Activated naive CD8-positive, alpha-beta T cell treated with anti-CD3 and anti-CD28 coated beads, Interleukin-2, amount 10 ng/mL, durations not matched to agents 7 days and 5 days (primary cell): ENCODE measurements at places on chromosomes 5 and 9. TPM values are rescaled to one million over a fixed set of nuclear protein-coding genes. Genes with fewer than 3 reads are reported as not detected.
A peak's percentile ranks its signal among the peaks of the same experiment; 100 is the strongest.

CNTNAP3 gene
- total RNA-seq, result not detected

- H3K4me1 ChIP-seq, result no peaks in the 10 kb centered on the region
- no peak overlapping the region for H3K27ac ChIP-seq
- H3K27me3 ChIP-seq, result no peaks in the 10 kb centered on the region
- H3K36me3 ChIP-seq, result no peaks in the 10 kb centered on the region
- DNase-seq, result no peak
Measured at GRCh38 chr9:13360188-13360587, 80.7 kb upstream of the MPDZ start.

- no peaks in the 10 kb centered on the region for H3K27me3 ChIP-seq
- no peak overlapping the region for H3K4me3 ChIP-seq
- H3K27ac ChIP-seq, result no peak overlapping the region
- no peaks in the 10 kb centered on the region for H3K36me3 ChIP-seq
Measured at GRCh38 chr5:174281089-174281760, 235.7 kb downstream of the NSG2 start.

DNA sequence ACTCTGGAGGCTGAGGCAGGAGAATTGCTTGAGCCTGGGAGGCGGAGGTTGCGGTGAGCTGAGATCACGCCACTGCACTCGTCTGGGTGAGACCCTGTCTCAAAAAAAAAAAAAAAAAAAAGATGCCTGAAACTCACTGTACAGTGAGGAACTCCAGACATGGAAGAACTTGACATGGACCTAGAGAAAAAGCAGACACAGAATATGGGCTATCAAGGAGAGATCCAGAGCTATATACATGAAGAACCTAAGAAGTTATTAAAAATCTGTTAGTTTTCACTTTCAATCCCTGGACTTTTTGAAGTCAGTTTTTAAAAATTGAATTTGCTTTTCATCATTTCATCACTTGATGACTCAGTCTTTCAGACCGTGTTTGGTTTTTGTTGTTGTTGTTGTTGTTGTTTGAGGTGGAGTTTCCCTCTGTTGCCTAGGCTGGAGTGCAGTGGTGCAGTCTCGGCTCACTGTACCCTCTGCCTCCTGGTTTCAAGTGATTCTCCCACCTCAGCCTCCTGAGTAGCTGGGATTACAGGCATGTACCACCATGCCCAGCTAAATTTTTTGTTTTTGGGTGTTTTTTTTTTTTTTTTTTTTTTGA, 20.3 kb downstream of the PAIP2 start:
- H3K27ac ChIP-seq, result no peak overlapping the region
- peaks cover 7% of the 10 kb centered on the region for H3K4me1 ChIP-seq
- H3K4me3 ChIP-seq, result no peak overlapping the region
- no peak for DNase-seq
- no peaks in the 10 kb centered on the region for H3K27me3 ChIP-seq

DNA sequence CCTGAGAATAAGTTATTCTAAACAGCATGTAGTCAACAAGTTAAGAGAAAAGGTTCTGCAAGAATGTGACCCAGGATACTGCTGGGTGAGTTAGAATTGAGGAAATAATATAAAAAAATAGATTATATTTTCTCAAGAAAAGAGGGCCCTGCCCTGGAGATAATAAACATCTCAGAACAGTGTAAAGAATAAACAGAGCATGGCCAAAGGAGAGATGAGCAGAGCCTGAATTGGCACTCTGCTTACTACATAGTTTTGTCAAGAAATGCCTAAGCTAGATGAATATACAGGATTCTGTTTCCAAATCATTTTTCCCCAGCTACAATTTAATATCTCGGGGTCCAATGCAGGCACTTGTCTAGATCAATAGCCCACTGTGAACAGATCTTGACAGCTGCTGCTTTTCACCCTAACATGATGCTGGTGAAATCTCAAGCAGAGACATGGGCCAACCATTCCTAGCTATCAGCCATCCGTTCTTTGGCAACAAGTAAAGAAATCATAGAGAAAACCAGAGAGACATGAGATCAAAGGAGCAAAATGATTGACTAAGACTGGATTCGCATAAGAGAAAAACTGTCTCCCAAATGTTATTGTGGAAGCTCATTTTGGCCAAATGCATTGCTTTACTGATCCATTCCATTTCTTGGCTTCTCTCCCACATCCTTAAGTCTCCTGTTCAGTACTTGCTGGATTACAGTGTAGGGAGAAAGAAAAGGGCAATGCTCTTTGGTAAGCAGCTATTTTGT, 173.2 kb downstream of the PRELID2 start:
- H3K4me3 ChIP-seq, result no peak overlapping the region
- no peak for DNase-seq
- no peaks in the 10 kb centered on the region for H3K27me3 ChIP-seq
- no peaks in the 10 kb centered on the region for H3K4me1 ChIP-seq
- H3K27ac ChIP-seq, result no peak overlapping the region

DNA sequence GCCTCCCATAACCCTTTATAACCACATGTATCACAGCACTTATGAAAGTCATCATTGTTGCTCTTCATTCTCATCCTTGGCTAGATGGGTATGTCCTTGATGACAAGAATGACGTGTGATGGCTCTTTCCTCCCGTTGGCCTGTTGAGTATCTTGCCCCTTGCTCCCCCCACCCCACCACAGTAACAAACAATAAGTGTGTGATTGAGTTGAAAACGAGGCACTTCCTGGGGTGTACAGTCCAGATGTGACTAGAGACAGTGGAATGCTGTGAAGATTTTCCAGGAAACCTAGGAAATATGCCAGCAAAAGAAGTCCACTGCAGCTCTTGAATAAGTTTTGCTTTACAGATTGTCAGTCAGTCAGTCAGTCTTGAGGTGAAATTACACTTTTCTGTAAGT, 262.5 kb downstream of the ELAVL2 start:
- H3K27me3 ChIP-seq, result no peaks in the 10 kb centered on the region
- H3K27ac ChIP-seq, result no peak overlapping the region

GRCh38 chr5:54323495-54323894, 13.1 kb upstream of the ARL15 start:
- H3K4me1 ChIP-seq, result peaks cover 7% of the 10 kb centered on the region
- H3K36me3 ChIP-seq, result no peaks in the 10 kb centered on the region
- DNase-seq, result no peak
- no peak overlapping the region for H3K4me3 ChIP-seq
- H3K27me3 ChIP-seq, result peaks cover 6% of the 10 kb centered on the region
- H3K27ac ChIP-seq, result no peak overlapping the region

- peaks cover 1% of the 10 kb centered on the region for H3K4me1 ChIP-seq
- no peak overlapping the region for H3K4me3 ChIP-seq
- H3K27me3 ChIP-seq, result no peaks in the 10 kb centered on the region
- H3K36me3 ChIP-seq, result peaks cover 85% of the 10 kb centered on the region
- DNase-seq, result no peak
Measured at GRCh38 chr9:21837501-21837900, 35.1 kb downstream of the MTAP start.

- no peak overlapping the region for H3K27ac ChIP-seq
- H3K36me3 ChIP-seq, result peaks cover 29% of the 10 kb centered on the region
- H3K27me3 ChIP-seq, result no peaks in the 10 kb centered on the region
- peaks cover 33% of the 10 kb centered on the region for H3K4me1 ChIP-seq
- no peak overlapping the region for H3K4me3 ChIP-seq
- DNase-seq, result no peak
Measured at GRCh38 chr5:72854419-72854818, 38.0 kb downstream of the TNPO1 start.

IFNE gene
- total RNA-seq, result 0.20 TPM

STC2 gene
- 14.7 TPM for total RNA-seq

GRCh38 chr5:76547242-76547890, 75.8 kb downstream of the F2RL2 start:
- H3K27ac ChIP-seq, result peak overlapping the region; percentile 89
- H3K27me3 ChIP-seq, result no peaks in the 10 kb centered on the region
- H3K4me1 ChIP-seq, result peaks cover 51% of the 10 kb centered on the region
- peaks cover 11% of the 10 kb centered on the region for H3K36me3 ChIP-seq
- DNase-seq, result no peak
- H3K4me3 ChIP-seq, result peak overlapping the region; percentile 83

DNA sequence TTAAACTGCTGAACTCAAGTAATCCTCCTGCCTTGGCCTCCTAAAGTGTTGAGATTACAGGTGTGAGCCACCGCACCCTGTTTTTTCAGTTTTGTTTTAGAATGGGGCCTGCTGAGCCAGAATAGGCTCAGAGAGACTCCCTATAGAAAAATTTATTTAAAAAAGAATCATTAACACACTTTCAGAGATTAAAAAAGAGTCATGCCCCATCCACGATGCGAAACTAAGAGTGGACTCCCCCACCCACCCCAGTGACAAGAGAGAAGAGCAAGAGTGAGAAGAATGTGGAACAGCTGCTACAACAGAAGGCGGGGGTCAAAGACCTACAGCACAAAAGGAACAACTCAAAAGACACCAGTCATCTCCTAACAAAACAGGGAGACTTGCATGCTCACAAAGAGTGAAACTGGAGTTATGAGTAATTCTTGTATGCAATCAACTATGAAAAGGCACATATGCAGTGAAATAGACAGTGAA, 47.2 kb downstream of the GLDC start:
- no peak for DNase-seq
- H3K27ac ChIP-seq, result no peak overlapping the region
- H3K27me3 ChIP-seq, result peaks cover 2% of the 10 kb centered on the region
- H3K4me1 ChIP-seq, result no peaks in the 10 kb centered on the region
- H3K4me3 ChIP-seq, result no peak overlapping the region

DNA sequence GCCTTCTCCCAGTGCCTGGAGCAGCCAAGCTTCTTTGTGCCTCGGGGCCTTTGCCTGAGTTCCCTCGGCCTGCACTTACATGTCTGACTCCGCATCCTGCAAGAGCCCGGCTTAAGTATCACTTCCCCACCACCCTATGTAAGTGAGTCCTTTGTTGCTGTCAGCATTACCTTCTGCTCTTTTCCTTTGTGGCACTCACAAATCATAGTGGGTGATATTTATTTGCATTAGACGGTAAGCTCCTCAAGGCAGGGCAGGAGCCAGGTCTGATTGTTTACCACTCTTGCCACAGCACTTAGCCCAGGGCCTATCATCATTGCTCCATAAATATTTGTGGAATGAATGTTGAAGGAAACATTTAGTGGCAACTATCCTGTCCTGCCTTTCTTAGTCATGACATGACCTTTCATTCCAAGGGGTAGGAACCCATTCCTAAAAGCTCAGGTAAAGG, 4.8 kb downstream of the GM2A start:
- no peaks in the 10 kb centered on the region for H3K27me3 ChIP-seq
- H3K27ac ChIP-seq, result no peak overlapping the region
- no peak for DNase-seq
- no peak overlapping the region for H3K4me3 ChIP-seq
- H3K36me3 ChIP-seq, result no peaks in the 10 kb centered on the region

PDZD2 gene
- total RNA-seq, result 0.14 TPM

DNA sequence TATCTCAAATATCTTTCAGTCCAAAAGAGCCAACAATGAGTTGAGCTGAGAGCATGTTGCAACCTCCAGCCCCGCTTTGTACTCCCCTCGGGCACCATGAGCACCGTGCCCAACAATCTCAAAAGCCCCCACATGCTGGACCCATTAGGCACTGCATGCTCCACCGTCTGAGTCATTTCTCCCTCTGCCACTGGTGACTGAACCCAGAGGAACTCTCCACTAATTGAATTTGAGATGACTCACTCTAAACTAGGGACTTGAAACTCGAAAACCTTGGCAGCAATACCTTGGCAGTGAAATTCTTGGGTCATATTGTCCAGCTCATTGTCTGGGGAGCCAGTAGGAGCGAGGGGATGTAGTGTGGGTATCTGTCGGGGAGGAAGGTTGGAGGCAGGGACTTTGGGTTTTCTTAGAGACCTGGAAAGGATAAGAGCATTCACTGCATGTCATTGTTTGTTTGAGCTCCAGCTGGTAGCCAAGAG, 49.9 kb upstream of the SLIT3 start:
- no peak for DNase-seq
- H3K4me3 ChIP-seq, result no peak overlapping the region
- no peaks in the 10 kb centered on the region for H3K36me3 ChIP-seq

DNA sequence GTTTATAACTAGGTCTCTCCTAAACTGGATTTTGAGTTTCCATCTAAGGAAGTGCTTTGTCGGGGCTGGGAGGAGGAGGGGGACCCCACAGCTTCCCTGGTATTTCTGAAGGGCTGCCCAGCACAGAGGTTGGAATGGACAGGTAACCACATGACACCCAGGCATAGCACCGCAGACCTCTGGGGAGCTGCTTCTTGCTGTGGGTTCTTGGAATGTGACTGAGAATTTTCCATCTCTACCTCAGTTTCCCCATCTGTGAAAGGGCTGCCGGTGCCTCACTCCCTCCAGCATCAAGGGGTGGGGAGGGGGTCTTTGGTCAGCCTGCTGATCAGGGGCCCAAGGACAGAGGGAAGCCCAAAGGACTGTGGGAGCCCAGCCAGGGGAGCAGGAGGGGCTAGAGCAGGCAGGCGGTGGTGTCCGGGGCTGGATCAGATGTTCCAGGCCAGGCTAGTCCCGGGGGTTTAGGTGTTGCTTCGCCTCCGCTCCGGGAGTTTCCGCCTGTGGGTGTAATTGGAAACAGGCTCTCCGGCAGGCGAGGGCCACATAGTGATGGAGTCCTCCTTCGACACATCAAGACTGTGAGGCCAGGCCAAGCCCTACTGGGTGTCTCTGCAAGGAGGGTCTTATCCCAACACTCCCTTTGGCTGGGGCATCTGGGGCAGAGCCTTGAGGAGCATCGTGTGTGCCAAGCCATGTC, 3.3 kb downstream of the OLFML2A start:
- peaks cover 33% of the 10 kb centered on the region for H3K27me3 ChIP-seq
- H3K36me3 ChIP-seq, result no peaks in the 10 kb centered on the region
- no peak for DNase-seq
- peaks cover 5% of the 10 kb centered on the region for H3K4me1 ChIP-seq
